ENCODE measurements at places on chromosomes 13 and 19.

GRCh38 chr13:32695602-32696250, 109.5 kb downstream of the PDS5B start:
- no peak for DNase-seq

DNA sequence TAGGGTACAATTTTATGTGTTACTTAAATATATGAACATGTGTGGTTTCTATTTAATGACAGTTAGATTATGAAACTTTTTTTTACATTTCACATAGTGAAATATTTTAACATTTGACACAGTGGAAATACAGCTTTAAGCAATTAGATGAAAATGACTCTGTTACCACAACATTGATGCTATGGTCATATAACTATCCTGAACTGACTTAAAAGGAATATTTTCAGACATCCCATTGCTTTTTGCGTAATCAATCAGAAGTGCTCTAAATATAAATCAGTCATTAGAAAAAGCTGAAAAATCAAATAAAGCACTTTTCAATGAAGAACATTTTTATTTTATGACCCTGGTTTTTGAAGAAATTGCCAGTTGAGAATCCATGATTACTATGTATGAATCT, 80.3 kb downstream of the UFM1 start:
- DNase-seq, result no peak

- DNase-seq, result no peak
Observed at GRCh38 chr13:95647321-95647720, 2.8 kb upstream of the DZIP1 start.

- DNase-seq, result no peak
Observed at GRCh38 chr19:1663852-1664251, 11.4 kb upstream of the TCF3 start.

GRCh38 chr19:52692431-52693008, 42.3 kb downstream of the ZNF611 start:
- DNase-seq, result no peak

DNA sequence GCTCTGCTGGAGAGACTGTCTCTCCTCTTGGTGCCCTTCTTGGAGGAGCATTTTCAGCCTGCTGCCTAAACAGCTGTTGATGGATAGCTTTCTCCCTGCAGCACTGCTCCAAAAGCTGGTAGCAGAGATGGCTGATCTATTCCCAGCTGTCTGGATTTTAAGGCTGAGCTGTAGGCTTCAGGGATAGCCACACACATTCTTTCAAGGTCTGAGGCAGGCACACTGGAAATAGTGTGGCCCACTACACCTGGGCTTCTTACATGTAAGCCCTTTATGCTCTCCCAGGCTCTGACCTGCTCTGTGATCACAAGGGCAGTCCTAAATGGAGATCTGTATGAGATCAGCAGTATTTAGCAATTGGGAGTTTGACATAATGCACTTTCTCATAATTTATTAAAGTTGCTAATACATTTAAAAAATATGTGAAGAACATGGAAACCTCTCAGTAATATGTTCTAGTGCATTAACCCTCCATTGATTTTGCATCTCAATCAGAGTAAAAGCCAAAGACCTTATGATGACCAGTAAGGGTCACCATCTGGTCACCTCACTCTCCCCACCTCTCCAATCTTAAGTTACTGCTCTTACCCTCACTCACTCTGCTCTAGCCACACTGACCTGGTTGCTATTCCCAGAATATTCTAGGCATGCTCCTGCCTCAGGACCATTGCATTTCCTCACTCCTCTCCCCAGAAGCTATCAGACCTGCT, 91.6 kb downstream of the MBNL2 start:
- DNase-seq, result no peak

GRCh38 chr13:100798739-100799361, 124.3 kb upstream of the TMTC4 start:
- DNase-seq, result no peak

GRCh38 chr13:86684402-86684801, 885.2 kb upstream of the SLITRK6 start:
- no peak for DNase-seq

GRCh38 chr13:86000546-86000945, 201.3 kb upstream of the SLITRK6 start:
- DNase-seq, result no peak

DNA sequence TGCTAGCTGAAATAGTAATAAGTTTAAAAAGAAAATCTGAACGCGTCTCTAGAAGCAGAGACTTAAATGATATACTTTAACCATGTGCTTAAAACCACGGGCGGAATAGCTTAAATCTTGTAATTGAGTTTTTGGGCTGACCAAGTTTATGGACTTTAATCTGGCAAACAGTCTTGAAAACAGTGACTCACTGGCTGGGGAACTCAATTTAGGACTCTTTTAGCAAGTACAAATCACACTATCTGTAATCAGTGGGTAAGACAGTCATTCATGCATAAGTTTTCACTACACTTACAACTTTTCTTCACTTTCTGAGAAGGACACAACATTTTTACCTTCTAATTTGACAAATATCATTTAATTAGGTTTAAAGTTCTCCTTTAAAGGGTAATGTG, 26.8 kb downstream of the ZNF627 start:
- no peak for DNase-seq

- DNase-seq, result no peak
Observed at GRCh38 chr19:1612114-1613086, 7.1 kb upstream of the UQCR11 start.

Measured in activated CD4-positive, alpha-beta T cell treated with anti-CD3 and anti-CD28 coated beads, Interleukin-10, Interleukin-2, amounts not matched to agents 100 ng/mL and 50 ng/mL, durations not matched to agents 16 hours and 8 hours (primary cell).